Kidney tubule cell (primary cell): ENCODE measurements at places on chromosomes 1 and 21.

DNA sequence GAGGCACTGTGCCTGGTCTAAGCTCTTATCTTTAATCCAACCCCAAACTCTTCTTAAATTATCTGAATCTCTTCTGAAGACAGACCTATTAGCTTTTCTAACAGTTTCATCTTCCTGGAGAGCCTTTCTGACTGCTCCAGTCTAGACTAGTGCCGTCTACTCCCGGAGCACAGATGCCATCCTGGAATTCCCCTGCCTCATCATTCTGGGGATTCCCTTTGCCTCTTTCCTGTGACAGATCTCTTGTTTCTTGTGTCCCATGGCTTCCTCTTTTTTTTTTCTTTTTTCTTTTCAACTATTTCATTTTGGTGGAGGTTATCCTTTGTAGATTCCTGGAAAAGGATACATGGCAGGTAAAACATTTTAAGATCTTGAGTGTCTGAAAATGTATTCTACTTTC lies 11.7 kb downstream of the SEMA4A start:
- peak; percentile 87 for DNase-seq

DNA sequence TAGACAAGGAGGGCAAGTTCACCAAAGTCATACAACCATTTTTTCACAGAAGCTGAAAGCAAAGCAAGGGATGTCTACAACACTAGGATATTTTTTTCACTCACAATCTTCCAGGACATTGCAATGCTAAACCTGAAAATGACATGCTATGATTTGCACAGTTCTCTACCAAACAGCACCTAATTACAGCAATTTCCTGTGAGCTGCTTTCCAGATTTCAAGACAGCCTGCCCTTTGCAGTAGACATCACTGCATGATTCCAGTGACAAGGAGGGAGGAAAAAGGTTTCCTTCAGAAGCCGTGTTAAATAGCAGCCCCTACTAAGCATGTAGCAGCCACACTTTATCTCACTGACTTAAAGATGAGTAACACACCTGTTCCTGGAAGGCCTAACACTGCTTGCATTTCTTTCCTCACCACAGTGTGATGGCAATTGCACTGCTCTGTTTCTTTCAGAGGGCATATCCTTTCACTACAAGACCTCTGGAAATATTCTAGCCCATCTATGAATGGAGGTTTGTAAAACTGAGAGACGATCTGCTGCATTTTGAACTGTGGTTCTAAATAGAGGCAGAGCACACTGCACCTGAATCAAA lies 97.1 kb downstream of the DUSP10 start:
- DNase-seq = no peak

GRCh38 chr1:25590096-25590824 lies 26.3 kb upstream of the MAN1C1 start:
- no peak for DNase-seq

DNA sequence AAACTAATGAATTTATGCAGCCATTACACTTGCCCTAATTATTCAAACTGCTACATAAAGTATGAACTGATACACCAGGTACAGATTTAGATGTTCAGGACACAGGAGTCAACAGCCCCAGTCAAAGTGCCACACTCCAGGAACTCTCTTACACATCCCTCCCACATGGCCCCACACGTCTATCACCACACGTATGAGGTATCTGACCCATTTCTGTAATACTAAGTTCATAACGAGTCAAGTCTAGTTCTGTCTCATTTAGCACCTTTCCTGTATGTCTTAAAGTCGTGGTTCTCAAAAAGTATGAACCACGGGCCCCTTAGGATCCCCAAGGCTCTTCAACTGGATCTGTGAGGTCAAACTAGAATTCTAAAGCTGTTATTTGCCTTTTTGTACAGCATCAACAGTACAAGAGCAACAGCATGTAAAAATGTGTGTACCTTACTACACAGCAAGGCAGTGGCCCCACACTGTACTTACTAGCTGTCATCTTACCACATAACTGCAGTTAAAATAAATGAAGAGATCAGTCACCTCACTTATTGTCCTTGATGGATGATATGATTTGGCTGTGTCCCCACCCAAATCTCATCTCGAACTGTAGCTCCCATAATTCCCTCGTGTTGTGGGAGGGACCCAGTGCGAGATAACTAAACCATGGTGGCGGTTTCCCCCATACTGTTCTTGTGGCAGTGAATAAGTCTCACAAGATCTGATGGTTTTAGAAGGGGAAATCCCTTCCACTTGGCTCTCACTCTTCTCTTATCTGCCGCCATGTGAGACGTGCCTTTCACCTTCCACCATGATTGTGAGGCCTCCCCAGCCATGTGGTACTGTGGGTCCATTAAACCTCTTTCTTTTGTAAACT lies 42.6 kb downstream of the SIPA1L2 start:
- no peak for DNase-seq

GRCh38 chr1:221217029-221217428 lies 337.8 kb downstream of the HLX start:
- peak; percentile 30 for DNase-seq

DNA sequence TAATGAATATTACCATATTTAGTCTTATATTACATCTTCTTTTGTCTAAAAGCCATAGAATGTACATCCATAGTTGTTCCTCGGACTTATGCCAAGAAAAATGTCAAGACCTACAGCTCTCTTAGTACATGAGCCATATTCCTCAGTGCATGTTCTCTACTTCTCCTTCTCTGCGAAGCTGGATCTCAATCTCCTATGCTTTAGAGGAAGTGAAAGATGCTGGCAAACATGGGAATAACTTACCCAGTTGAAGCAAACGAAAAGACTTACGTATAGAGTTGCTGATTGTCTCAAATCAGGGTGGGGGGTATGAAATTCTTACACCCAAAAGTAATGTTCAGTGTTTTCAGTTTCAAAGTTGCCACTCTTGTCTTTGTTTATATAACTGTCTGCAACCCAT lies 32.7 kb downstream of the OR13G1 start:
- no peak for DNase-seq
